ENCODE measurements at places on chromosomes 7 and 10.
A peak's percentile ranks its signal among the peaks of the same experiment; 100 is the strongest.

DNA sequence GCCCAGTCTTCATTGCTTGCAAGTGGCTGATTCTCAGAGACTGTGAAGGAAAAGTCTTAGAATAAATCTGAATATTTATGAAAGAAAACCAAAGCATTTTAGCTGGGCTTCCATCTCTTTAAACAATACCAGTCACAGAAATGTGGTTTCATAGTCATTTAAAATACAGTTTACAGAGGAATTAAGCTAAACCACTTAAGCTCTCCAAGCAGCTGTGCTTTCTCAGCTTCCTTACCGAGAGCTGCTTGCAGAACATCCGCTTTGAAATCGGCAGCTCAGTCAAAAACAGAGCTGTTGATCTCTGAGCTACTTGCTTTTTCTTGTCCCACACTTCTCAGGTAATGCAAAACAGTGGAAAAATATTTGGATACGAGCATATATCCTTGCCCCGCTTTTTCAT lies 134.5 kb downstream of the DYNC1I1 start:
- DNase-seq = no peak

- no peak for DNase-seq
These were observed 22.3 kb upstream of the TMEM26 start for GRCh38 chr10:61475449-61475873.

DNA sequence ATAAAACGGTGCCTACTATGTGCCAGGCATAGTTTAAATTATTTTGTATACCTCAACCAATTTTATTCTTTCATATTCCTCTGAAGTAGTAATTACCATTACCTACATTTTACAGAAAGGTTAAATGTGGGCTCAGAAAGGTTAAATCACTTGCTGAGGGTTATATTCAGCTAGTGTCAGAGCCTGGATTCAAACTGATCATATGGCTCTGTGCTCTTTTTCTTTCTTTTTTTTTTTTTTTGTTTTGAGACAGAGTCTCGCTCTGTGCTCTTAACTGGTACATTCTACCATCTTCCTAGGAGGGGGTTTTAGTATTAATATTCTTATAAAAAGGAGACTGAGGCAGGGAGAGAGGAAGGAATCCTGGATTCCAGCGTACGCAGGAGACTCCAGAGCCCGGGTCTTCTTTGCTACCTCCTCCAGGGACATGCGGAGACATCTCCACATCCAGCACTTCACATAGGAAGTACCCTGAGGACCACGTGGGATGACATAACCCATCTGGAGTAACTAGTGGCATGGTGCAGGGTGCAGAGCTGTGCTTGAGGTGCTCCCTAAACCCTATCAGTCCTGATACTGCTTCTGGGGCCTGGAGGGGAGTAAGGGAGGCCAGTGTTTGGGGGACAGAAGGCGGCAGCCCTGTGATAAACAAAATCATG lies 29.6 kb upstream of the ATXN7L1 start:
- no peak for DNase-seq

DNA sequence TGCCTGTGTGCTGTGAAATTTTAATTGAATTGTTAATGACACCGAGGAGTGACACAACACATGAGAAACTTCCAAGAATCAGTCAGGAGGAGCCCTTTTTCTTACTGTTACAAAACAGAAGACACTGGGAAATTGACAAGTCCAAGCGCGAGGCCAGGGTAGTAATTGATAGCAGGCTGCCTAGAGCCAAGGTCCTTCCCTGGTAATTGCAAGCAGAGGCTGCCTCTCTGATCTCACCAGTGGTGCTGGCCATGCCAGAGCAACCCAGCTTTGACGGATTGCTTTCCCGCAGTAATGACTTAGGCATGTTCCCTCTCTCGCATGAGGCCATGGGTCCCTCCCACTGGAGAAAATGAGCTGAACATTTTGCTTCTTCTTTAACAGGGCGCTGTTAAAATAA lies 111.5 kb downstream of the LRMDA start:
- DNase-seq = no peak

DNA sequence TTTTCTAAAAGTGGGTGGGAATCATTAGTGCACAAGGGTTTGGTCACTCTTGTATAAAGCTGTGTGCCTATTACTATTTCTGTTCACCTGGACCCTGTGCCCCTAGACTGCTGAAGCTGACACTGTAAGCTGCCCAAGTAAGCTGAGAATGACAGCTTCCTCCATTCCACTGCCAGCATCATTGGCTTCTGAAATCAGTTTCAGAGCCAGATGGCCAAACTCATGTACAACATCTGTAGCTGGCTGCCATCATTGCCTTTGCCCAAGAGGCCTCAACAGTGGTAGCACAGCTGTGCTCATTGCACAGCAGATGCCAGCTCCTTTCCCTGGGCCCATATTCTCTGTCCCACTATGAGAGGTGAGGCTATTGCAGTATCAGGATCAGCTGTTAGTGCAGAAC lies 165.7 kb downstream of the CPEB3 start:
- DNase-seq = no peak

DNA sequence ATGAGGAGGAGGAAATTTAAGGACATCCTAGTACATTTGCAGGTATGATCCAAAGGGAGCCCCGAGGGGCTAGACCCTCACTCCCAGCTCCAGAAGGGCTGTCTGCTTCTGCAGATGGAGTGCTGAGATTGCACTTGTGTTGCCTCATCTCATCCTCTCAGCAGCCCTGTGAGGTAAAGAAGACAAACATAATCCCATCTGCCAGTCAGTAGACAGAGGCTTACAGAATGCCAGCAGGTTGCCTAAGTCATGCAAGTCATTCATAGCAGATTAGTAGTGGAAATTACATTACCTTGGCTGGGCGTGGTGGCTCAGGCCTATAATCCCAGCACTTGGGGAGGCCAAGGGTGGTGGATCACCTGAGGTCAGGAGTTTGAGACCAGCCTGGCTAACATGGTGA lies 45.4 kb downstream of the BLVRA start:
- no peak for DNase-seq

DNA sequence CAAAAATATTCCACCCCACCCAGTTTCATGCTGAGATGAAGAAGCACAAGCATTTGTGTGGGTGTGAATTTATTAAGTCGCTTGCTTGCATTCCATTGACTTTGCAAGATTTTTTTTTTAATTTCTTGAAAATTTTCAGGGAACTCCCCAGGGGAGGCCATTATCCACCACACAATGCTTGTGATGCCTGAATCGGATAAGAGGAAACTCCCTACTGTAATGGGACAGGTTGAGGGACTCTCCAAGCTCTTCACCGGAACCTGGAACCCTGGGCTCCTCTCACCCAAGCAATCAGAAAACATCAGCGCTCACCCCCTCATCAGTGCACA lies 153.6 kb upstream of the ZMIZ1 start:
- DNase-seq = no peak

- no peak for DNase-seq
These were observed 146.0 kb downstream of the CCDC201 start for GRCh38 chr7:45726883-45727282.

GRCh38 chr10:22365233-22365632 lies 19.9 kb downstream of the SPAG6 start:
- no peak for DNase-seq

DNA sequence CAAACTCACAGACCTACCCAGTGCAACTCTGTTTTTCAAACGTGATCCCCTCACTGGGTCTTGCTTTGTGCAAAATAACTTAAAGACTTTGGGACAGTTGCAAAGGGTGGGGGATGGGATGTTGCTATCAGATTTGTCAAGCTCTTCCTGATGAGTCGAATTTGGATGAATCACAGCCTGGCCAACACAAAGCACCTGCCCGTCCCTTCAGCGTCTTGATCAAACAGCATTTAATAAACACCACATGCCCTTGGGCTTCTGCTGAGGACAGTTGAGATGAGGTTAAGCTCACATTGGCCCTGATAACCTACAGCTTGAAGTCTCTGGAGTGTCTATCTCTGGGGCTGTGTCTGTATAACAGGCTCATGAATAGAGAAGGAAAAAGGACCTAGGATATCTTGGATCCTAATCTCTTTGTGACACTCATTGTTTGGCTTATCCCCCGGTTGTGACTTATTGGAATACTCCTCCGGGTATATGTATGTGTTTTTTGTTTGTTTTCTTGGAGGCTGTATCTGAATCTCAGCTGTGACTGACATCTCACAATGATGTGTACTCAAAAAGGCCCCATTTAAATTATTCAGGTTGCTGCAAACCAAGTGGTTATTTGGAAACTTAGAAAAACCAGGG lies 132.6 kb upstream of the NAMPT start:
- peak; percentile 41 for DNase-seq

GRCh38 chr7:67661-68395 lies 124.5 kb upstream of the FAM20C start:
- DNase-seq = no peak

GRCh38 chr7:142782922-142783900 lies 12.4 kb downstream of the PRSS2 start:
- peak; percentile 92 for DNase-seq
